ENCODE measurements at places on chromosomes 16 and 17. TPM values are rescaled to one million over a fixed set of nuclear protein-coding genes. Genes with fewer than 3 reads are reported as not detected.

Gene CNGB1
- total RNA-seq: 0.39 TPM

- no peak for DNase-seq
Observed at GRCh38 chr16:54125751-54126655, 160.6 kb downstream of the IRX3 start.

- DNase-seq: peak; percentile 69
Observed at GRCh38 chr16:7405166-7405565, 72.5 kb downstream of the RBFOX1 start.

GRCh38 chr16:74279805-74280204, 16.8 kb upstream of the PSMD7 start:
- DNase-seq: no peak

DNA sequence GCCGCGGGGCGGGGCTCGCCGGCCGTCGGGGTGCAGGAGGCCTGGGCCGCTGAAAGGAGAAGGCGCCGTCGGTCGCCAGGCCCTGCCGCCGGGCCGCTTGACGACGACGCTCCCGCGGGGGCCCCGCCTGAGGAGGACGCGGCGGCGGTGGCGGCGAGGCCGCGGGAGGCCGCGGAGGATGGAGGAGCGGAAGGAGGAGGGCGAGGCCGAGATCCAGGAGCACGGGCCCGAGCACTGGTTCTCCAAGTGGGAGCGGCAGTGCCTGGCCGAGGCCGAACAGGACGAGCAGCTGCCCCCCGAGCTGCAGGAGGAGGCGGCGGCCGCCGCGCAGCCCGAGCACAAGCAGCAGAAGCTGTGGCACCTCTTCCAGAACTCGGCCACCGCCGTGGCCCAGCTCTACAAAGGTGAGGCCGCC, 430 bp downstream of the HAPSTR1 start:
- DNase-seq: no peak

Gene C16orf54
- total RNA-seq: 17.3 TPM

Gene PLA2G10
- 4.2 TPM for total RNA-seq

DNA sequence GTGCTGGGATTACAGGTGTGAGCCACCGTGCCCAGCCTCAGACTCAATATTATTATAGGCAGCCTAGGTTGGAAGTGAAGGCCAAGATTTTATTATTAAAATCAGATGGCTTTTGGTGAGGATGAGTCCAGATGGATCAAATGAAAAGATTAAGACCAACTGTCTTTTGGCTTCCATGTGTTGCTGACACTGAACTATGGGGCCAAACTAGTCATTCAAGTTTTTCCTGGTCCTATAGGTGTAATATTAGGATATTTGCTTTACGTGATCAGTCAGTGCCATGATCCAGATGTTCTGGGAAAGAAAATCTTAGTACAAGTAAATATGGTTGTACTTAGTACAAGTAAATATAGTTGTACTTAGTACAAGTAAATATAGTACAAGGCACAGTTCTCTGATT, 140.6 kb downstream of the MAP2K6 start:
- DNase-seq: no peak

Gene NFAT5
- total RNA-seq: 76.1 TPM

- DNase-seq: no peak
Observed at GRCh38 chr17:32356750-32357149, 6.8 kb downstream of the ZNF207 start.

DNA sequence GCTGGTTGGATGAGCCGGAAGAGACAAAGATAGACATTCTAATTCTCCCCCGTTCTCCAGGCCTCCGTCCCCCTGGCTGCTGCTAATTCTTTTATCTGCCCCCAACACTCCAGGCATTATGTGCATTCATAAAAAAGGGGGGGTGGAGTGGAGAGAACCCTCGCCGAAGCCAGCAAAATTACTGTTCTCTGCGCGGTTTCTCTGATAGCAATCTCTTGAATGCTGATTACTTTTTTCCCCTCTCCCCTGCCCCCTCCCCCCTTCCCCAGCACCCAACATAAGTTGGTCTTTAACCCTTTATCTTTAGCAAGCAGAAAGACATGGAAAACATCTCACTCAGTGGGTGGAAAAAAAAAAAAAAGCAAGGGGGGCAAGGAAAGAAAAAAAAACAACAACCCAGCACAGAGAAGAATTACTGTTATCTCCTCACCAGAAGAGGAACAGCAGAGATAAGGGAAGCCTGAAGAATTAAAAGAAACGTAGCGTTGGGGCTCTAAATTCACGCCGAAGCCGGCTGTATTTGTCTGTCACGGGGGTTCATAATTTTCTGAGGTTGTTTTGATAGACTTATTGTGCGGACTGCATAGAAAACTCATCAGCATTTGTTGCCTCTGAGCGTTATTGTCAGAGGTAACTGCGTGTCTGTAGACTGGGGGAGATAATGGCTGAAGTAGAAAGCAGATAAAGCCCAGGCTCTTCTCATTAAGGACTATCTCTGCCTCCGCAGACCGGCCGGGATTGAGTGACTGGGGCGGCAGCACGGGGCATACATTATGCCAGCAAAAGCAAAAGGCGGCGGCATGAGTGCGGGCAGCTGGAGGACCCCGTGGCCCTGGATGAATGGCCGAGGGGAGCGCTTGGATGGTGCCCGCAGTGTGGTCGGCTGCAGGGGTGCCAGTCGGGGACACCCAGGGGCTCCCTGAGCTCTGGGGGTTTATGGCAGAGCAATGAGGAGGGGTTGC, 126.9 kb downstream of the MRM1 start:
- peak; percentile 52 for DNase-seq

- no peak for DNase-seq
Observed at GRCh38 chr17:64393000-64393402, 2.3 kb upstream of the PECAM1 start.

GRCh38 chr16:31522071-31522470, 5.6 kb upstream of the AHSP start:
- no peak for DNase-seq

Gene MMP28
- total RNA-seq: 84.9 TPM

GRCh38 chr16:75532142-75532765, 3.7 kb downstream of the CHST5 start:
- no peak for DNase-seq

- DNase-seq: no peak
Observed at GRCh38 chr17:15483431-15483830, 16.0 kb upstream of the CDRT4 start.

GRCh38 chr16:13437413-13437795, 482.6 kb upstream of the ERCC4 start:
- no peak for DNase-seq

GRCh38 chr16:30950516-30951065, 1.7 kb downstream of the ORAI3 start:
- DNase-seq: no peak

Gene ZNF286A
- 10.0 TPM for total RNA-seq

Gene PLK1
- 5.5 TPM for total RNA-seq

DNA sequence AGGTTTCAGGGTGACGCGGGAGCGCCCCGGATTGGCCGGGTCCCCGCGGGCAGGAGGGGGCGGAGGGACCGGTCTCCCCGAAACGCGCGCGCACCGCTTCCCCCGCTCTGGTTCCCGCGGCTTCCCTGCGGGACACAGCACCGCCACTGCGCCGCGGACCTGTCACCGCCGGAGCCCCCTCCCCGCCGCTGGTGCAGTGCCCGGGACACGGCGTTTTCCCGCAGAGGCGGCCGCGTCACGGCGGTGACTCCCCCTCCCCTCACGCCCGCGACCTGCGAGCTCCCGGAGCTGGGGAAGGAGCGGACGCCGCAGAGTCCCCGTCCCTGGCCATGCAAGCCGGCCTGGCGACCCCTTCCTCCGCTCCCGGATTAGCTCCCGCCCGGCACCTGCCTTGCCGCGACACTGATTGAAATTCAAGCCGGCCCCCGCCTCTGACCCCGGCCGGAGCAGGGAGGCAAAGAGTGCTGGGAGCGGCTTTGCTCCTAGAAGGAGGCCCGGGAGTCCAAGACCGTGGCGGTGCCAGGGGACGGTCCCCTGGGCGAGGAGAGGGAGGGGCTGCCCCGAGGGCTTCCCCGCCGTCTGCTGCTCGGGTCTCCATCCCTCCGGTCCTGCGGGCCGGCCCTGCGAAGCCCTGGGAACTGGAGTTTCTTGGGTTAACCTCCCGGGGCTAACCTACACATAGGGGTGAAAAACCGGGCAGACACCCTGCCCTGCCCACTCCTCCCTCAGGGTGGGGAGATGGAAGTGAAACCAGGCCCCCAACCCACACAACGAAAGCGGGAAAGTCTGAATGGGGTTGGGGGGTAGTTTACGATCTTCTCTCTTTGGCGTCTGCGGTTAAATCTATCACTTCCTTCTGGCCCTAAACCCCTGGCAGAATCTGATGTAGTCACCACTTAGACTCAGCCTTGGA, 1.0 kb downstream of the RHBDL3 start:
- DNase-seq: peak; percentile 87

Gene OTOP3
- total RNA-seq: not detected

Gene STH
- total RNA-seq: not detected

DNA sequence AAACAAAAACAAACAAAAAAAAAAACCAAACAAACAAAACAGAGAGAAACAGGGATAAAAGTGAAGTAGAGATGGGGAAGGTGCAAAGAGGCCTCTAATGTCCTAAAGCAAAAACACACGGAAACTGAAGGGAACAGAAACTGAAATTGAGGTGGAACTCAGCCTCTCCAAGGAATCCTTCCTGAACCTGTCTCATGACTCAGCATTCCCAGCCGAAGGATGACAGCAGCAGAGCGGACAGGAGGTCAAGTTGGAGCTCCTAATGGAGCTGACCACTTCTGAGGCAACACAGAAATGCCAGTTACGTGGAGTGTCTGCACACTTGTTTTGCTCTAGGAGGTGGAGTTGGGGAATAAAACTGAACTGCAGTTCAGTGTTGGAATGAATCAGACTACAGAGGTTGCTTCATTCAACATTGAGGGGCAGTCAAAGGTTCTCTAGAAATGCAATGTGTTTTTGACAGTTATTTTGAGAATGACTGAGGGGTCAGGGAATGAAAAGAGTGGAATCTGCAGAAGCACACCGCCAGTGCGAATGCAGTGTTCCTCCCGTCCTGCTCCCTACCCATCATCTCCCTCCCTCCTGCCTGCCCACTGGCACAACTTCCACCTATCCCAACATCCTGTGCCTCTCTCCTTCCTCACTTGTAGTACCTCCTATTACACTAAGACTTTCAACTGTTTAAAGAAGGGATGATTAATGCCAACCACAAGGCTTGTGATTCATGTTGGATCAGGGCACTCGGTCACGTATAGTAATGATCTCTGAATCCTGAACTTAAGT, 6.3 kb downstream of the UBE2O start:
- no peak for DNase-seq

Gene KDM6B
- 46.1 TPM for total RNA-seq

DNA sequence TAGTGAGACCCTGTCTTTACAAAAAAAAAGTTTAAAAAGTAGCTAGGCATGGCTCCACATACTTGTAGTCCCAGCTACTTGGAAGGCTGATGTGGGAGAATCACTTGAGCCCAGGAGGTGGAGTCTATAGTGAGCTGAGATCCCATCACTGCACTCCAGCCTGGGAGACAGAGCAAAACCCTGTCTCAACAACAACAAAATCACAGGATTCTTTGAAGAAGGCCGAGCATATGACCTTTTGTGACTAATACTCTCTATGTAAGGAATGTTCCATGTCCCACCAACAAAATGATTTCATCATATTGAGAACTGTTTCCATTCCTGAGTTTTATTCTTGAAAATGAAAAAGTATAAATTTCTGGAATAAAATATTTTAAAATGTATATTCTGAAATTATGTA, 58.9 kb upstream of the EFCAB3 start:
- no peak for DNase-seq
